ENCODE measurements at places on chromosomes 11 and 22.

DNA sequence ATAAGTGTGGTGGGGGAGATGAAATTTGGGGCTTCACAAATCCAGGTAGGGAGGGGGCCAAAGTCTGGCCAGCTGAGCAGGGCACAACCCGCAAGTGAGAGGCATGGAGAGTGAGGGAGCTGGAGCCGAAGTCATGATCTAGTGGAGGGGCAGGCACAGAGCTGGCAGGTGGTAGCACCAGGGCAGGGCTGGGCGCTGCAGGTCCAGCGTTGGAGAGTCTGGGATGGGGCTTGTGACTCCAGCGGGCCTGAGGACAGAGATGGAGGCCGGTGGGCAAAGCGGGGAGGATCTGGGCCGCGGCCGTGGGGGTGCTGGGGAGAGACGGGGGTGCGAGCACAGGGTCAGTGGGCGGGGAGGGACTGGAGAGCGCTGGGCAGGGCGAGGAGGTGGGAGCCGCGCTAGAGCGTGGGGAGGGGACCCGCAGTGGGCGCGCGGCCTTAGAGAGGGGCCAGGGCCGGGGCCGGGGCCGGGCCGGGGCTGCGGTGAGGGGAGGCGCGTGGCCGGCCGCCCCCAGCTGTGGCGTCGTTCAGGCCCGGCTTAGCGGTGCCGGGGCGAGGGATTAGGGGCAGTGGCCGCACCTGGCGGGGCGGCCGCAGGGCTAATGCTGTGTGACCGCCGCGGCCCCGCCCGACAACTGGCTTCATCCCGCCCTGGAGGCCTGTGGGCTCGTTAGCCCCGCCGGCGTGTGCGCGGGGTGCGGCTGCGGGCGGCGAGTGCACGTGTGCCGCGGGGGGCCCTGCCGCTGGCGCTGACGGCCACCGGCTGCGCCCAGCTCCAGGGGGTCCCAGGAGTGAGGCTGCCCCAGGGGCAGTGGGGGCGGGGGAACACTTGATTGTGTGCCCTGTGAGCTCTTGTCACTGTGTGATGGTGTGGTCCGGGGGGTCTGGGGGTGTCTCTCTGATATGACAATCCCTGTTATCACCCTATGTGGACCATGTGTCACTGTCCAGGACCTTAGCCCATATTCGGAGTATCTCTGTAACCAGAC lies 23.6 kb upstream of the MYOD1 start:
- DNase-seq = no peak

DNA sequence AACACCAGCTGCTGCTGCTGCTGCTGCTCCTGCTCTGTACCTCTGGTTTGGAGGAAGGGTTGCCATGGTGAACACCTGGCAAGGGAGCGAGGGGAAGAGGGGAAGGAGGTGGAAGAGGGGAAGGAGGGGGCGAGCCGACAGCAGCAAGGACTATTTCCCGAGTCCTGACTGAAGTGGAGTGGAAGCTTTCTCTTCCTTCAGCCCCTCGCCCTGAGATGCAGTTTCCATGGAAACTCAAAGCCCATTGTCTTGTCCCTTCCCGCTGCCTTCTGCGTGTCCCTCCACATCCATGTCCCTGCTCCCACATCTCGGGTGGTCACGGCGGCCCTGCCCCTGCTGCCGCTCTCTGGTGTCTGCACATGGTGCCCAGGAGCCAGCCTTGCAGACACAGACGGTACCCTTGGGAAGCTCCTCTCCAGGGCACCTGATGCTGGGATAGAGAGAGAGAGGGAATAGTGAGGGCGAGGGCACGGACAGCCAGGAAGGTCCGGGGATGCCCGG lies 28.6 kb downstream of the FAM83F start:
- DNase-seq = peak; percentile 68

GRCh38 chr11:2813141-2813908 lies 72.2 kb downstream of the CDKN1C start:
- DNase-seq = peak; percentile 75

- no peak for DNase-seq
Measured at GRCh38 chr11:83157594-83158356, 844 bp downstream of the PCF11 start.

Measured in osteoblast (primary cell).